ENCODE measurements at places on chromosomes 6 and 20.

DNA sequence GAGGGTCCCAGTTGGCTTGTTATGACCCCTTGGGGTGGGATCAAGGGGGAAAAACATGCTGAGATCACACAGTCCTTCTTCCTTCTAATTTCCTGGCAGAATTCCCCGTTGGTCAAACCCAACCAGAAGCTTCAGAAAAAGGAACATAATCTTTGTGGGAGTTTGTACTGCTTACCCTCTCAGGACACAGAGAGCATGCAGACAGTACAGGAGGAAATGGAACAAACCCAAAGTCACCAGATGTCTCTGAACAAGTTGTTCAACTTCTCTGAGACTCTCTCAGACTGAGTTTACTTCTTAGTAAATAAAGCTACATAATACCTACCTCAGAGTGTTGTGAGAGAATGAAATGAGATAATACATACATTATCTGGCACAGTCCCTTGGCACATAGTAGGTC is 181.1 kb upstream of the TSHZ2 start:
- no peak for DNase-seq

- DNase-seq, result no peak
These were observed 6.0 kb upstream of the VNN1 start for GRCh38 chr6:132719736-132720448.

DNA sequence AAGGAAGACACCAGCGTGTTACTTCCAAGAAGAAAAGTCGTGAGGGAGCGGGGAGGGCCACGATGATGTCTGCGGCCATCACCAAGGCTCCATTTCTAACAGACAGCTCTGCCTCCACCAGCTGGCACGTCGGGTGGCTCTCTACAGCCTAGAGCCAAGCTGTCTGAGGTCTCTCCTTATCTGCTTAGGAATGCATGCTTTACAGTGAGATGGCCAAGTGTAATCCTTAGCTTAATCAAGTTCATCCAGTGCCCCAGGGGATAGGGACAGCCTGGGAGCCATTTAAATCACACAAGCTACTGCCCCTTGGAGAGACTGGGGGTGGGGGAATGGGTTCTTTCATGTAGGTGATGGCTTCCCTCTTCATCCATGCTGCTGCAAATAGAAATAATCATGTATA is 213.8 kb upstream of the CST7 start:
- DNase-seq, result no peak

- no peak for DNase-seq
These were observed 7.3 kb downstream of the AIG1 start for GRCh38 chr6:143068001-143068400.

GRCh38 chr20:11060423-11061185 is 386.8 kb upstream of the JAG1 start:
- DNase-seq, result no peak

DNA sequence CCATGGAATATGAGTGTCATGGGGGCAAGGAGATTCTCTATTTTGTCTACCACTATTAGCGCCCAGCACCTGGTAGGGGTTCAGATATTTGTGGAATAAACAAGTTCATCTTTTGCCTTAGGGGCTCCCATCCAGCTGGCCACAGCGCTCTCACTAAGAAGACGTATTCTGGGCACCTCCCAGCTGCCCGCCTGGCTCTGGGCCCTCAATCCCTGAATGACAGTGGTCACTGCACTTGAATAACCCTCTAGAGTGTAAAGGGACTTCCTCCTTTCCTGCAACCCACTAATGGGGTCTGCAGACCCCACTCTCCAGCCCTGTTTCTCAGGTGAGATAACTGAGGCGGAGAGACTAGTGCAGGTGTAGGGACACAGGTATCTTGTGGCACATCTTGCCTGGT is 36.2 kb downstream of the SNX5 start:
- no peak for DNase-seq
